ENCODE measurements at places on chromosomes 2 and 18.

DNA sequence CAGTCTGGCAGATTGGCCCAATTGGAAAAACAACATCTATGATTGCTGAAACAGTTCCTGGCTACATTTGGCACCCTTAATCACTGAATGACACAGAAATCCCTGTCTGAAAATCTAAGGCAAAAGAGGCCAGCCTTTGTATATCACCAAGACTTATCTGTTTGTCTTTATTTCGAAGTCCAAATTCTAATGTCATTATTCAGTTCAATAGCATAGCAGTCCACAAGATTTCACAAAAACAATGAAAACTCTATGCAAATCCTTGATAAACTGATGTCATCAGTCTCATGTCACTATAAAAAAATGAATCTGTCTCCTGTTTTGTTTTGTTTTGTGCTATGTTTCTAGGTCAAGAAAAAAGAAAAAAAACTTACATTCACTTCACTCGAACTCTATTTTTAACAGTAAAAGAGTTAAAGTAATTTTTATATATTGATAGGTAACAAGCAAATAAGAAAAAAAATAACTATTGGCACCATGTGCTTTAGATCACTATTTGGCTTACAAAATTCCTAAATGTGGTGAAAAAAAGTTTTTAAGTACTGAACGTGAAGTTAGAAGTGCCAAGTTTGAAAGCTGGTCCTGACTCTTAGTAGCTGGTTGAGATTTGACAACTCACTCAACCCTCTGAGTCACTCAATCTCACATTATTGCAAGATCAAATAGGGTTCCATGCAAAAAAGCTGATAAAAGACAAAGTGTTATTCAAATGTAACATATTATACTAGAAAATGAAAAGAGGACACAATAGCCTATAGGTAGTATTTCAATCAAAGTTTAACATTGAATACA lies 359.3 kb downstream of the IRS1 start:
- no peak for DNase-seq

- no peak for DNase-seq
Measured at GRCh38 chr2:24334245-24334633, 26.1 kb downstream of the ITSN2 start.

- no peak for DNase-seq
Measured at GRCh38 chr2:2503864-2504418, 172.9 kb upstream of the MYT1L start.

DNA sequence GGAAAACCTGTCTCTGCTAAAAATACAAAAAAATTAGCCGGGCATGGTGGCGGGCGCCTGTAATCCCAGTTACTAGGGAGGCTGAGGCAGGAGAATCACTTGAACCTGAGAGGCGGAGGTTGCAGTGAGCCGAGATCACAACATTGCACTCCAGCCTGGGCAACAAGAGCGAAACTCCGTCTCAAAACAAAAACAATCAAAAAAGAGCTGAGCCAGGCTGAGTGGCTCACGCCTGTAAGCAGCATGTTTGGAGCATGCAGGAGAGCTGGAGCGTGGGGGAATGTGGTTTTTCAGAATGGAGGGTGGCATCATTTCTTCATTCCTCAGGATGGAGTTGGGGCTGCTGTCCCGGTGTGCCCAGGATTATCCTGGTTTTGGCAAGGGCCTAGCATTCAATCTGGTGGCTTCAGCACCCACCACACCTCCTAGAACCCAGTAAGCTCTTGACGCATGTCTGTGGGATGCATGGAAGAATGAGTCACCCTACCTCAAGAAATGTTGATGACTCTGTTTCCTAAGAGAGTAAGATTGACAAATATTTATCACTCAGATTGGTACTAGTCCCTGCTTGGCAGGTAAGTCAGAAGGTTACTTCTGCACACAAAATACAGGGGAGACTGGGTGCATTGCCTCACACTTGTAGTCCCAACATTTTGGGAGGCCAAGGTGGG lies 90.2 kb upstream of the ODC1 start:
- DNase-seq: no peak

GRCh38 chr18:46566111-46566510 lies 90.9 kb downstream of the LOXHD1 start:
- DNase-seq: no peak

DNA sequence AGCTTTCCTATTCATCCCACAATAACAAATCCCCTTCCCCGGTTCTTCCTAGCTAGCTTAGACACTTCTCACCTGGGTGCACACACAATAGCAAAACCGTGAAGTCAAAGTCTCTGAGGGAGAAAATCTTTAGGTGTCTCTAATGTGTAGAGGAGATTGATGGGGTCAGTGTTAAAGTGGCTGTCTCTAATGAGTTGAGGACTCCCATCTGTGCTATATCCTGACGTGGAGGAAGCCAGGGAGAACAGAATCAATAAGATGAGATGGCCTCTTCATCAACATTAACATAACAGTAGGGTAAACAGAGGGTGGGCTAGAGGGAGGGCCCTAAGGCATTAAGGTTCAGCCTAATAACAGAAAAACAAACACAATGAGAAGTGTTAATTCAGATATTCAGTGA lies 120.4 kb downstream of the SLC5A7 start:
- no peak for DNase-seq

DNA sequence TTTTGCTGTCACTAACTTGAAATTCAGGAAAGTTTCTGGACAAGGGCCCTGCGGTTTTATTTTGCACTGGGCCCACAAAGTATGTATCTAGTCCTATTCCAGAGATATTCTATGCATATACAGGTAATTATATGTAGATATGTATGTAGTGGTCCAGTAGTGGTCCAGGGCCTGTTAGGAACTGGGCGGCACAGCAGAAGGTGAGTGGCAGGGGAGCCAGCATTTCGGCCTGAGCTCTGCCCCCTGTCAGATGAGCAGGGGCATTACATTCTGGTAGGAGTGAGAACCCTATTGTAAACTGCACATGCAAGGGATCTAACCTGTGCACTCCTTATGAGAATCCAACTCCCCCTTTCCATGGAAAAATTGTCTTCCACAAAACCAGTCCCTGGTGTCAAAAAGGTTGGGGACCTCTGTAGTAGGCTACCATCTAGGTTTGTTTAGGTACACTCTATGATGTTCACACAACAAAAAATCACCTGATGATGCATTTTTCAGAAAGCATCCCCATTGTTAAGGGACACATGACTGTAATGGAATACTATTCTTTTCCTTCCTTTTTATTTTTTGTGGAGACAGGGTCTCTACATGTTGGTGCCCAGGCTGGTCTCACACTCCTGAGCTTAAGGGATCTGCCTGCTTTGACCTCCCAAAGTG lies 2.8 kb upstream of the PPP4R3B start:
- peak; percentile 16 for DNase-seq

DNA sequence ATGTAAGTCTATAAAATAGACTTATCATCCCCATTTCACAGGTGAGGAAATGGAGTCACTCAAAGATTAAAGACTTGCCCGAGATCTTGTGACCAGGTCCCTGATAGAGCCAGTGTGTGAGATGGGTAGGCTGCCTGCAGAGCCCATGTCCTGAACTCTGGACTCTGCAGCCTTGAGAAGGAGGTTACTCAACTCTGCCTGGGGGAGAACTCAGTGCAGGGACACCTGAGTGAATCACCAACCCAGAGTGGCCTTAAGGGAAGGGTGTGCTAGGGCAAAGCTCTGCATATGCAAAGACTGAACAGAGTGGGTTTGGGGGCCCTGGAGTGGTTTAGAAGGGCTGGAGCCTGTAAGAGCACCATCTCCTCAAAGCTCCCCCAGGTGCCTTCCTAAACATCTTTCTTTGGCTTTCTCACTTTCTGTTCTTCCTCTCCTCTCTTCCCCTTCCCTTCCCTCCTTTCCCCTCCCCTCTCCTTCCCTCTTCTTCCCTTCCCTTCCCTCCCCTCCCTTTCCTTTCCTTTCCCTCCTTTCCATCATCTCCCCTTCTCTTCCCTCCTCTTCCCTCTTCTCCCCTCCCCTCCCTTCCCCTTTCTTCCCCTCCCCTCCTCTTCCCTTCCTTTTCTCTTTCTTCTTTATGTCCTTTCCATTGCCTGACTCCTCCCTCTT lies 67.6 kb downstream of the CELF4 start:
- no peak for DNase-seq

- DNase-seq: no peak
Measured at GRCh38 chr2:72276356-72276755, 128.7 kb upstream of the CYP26B1 start.
